Left forelimb (tissue), 1 donor: ENCODE measurements at places on chromosomes 5 and 9.

DNA sequence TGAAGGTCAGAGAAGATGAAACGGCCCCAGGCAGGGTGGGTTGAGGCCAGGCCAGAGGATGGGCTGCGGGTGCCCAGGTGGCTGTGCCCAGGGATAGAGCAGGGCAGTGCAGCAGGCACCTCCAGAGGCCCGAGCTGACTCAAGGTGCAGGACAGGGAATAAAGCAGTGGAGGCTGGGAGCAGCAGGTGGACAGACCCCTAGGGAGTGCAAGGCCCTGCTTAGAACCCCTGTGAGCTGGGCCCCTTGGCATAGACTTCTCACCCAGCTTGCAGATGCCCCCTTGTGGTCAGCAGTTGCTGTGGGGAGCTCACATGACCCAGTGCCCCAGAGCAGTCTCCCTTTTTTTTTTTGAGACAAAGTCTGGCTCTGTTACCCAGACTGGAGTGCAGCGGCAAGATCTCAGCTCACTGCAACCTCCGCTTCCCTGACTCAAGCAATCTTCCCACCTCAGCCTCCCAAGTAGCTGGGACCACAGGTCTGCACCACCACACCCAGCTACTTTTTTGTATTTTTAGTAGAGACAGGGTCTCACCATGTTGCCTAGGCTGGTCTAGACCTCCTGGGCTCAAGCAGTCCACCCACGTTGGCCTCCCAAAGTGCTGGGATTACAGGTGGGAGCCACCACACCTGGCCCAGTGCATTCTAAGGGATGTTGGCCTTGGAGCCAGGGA is 118.8 kb downstream of the WNK2 start:
- peak; percentile 57 for DNase-seq

DNA sequence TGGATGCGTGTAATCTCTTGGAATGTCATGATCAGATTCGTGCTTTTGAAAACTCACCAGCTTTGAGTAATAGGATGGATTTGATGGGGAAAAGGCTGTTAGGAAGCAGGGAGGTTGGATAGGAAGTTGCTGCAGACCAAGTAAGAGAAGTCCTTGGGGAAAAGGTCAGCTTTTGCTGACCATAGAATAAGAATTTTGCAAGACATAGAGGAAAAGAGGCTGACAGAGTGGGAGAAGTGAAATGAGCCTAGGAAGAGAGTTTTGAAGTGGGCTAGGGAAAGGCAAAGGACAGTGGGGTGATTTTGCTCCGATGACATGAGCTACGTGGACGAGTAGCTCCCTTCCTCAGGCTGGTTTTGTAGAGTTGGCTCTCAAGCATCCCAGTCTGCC is 31.5 kb downstream of the RHOBTB3 start:
- no peak for DNase-seq

- DNase-seq = no peak
Measured at GRCh38 chr9:88813638-88814209, 177.5 kb upstream of the S1PR3 start.

DNA sequence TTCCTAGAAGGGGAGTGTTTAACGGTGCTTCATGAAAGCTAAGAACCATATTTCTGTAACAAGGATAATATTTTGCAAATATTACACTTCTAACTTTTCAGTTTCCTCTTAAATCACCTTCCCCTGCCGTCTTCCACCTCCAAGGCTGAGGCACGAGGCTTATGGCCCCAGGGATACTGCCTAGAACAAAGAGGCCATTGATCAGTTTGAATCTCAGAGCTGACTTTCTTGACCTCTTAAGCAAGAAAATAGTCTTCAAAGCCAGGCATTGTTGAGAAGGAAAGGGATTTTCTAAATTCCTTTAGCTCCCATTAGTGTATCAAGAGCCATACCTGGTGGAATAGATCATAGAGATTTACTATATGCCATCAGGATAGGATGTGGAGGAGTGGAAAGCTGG is 566.2 kb downstream of the BNC2 start:
- DNase-seq = peak; percentile 17

DNA sequence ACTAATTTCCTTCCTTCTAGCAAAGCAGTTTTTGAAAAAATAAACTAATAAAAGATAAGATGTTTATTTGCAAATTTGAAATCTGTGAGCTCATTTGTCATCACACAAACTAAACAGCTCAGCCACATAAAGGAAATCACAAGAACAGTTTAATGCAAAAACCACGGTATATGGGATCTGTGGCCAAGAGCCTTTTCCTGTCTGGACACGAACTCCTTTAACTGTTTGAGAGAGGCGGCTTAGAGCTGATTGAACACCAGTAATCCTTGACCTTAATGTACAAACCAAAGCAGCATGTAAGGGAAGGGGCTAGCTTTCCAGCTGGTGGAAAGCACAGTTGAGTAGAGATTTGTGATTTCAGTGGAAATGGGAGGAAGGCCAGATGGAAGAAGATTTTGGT is 66.3 kb upstream of the SPINK5 start:
- no peak for DNase-seq

DNA sequence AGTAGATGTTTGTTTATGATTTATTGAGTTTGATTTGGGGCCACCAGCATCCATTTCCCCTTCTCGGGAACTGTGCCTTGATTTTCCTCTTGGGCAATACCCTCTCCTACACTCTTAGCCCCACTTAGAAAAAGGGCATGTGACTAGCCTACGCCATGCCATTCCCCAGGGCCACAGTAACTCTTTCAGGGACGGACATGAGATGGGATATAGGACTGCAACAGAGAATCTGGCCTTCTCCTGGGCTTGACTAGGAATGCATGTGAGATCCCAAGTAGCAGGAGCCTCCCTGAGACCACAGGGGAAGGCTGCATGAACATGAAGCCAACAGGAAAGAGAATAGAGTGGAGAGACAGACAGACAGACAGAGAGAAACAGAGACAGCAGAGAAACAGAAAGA is 30.7 kb upstream of the SPARC start:
- no peak for DNase-seq

- DNase-seq = no peak
Measured at GRCh38 chr5:80254767-80255430, 949 bp downstream of the SERINC5 start.

DNA sequence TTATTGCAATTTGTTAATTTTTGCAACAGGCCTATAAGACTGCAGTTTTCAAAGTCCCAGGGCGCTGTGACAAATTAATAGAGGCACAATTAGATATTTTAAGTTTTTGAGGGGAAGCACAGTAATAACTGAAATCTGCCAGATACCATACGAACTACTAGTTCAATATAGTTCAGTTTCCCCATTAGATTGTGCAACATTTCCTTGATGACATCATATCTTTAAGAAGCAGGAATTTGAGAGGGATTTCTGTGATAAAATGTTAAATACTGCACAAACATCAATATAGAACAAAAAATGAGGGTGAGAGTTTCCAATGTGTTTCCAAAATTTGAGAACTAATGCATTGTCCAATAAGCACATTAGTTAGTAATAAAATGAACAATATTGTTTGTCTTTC is 56.7 kb upstream of the GRIN3A start:
- DNase-seq = no peak

GRCh38 chr5:127643607-127644006 is 5.3 kb upstream of the CTXN3 start:
- DNase-seq = no peak

GRCh38 chr9:134408389-134408788 is 82.1 kb downstream of the RXRA start:
- no peak for DNase-seq

GRCh38 chr9:74921737-74922136 is 31.0 kb downstream of the C9orf40 start:
- DNase-seq = no peak

DNA sequence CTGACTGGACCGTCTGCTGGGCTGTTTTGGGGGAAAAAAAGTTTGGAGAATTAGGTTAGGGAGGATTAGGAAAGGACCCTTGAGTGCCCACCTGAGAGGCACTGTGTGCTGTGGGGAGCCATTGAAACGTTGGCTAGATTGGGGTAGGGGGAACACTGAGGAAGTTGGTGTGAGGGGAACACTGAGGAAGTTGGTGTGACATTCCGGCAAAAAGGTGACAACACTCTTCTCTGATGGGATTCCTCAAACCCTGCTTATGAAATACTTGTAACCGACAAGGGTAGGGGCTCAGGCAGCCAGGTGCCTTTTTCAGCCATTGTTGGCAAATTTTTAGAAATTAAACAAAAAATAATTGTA is 1.0 kb downstream of the CYSTM1 start:
- no peak for DNase-seq

- DNase-seq = no peak
Measured at GRCh38 chr9:88202321-88202720, 64.0 kb upstream of the SPATA31C2 start.

DNA sequence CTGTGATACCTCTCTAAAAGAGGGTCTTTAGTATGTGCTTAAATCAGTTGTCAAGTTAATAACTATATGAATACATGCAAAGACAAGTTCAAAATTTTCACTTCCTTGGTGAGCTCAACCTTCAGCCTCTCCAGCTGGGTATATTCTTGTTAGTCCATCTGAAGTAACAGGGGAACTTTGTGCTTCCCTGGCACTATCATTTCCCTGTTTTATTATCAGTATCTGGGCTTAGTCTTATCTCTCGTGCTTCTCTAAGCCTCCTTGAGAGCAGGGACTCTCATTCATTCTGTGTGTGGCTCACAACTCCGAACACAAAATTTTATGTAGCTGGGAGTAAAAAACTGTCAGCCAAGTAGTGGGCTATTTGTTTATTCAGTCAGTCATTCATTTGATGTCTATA is 175.9 kb upstream of the MAP3K1 start:
- DNase-seq = no peak

DNA sequence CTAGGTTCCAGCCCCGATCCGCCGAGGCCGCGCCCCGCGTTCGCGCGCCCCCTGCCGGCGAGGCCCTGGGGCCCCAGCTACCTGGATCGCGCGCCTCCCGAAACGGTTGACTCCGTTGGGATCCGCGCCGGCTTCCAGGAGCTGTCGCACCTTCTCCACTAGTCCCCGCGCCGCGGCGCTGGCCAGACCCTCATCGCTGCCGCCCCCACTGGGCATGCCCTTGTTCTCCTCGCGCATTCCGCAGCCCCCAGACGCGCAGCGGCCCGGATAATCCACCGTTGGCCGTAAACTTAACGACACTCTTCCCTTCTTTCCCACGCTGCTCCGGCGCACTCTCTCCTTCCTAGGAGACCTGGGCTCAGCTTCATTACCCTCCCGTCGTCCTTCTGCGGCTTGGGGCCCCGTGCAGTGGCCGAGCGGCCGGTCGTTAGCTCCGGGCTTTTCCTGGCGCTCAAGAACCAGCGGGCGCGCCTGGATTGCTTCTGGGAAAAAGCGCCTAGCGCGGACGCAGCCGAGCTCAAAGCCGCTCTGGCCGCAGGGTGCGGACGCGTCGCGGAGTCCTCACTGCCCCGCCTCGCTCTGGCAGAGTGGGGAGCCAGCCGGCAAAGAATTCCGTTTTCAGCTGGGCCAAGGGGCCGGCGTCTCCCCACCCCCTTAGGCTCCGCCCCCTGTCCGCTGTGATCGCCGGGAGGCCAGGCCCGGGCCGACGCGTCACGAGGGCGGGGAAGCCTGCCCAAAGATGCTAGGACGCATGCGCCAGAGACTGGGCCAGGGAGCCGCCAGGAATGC is at the start of gene CDKN2B:
CDKN2B (minus strand) TSS at position 589 of the 789 bp plus-strand sequence; CDS start at position 237, 352 bp downstream.
- peak; percentile 86 for DNase-seq

DNA sequence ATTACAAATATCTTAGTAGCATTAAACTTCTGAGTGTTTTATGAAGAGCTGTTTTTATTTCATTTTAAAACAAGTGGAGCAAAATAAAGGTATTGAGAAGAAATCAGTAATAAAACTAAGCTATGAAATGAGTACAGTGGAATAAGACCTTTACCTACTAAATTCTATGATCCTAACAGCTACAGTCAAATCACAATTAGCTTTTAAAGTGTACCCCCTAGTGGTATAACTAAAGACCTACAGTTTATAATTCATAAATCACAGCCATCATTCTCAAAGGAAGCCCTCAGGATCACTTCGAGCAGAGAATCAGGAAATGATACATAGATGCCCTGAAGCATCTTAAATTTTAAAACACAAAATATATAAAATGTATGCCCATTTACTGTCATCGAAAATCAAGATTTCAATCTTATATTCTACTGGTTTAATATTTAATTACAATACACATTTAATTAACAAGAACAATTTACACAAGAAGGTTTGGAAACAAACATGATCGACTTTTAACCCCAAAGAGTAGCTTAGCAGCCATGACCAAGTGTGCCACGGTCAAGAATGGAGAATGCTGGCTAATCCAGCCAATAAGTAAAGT is 12.3 kb downstream of the CCNH start:
- DNase-seq = no peak

- no peak for DNase-seq
Measured at GRCh38 chr5:78805474-78806124, 157.0 kb upstream of the LHFPL2 start.

- DNase-seq = no peak
Measured at GRCh38 chr9:5893134-5893505, 2.4 kb downstream of the MLANA start.
